Sigmoid colon (tissue), 7 donors: ENCODE measurements at places on chromosomes 2 and 18. TPM values are rescaled to one million over a fixed set of nuclear protein-coding genes. Genes with fewer than 3 reads are reported as not detected.

SPC25 gene
- total RNA-seq, result not detected

DNA sequence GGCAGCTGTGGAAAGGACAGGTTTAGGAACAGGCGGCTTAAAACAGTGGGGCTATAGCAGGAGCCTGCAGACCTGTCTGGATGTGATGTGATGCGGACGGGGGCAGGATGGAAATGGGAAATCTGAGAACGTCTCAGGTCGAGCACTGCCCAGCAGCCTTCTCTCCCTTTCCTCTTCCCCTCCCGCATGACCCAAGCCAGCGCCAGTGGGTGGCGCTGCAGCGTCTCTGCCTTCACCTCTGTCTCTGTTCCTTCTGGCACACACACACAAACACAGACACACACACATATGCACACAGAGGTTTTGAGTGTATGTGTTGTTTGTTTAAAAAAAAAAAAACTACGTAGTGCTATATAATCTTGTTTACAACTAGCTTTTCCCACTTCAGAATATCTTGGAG, 82.0 kb upstream of the SLC66A3 start:
- no peaks in the 10 kb centered on the region for H3K4me1 ChIP-seq
- no peak for DNase-seq
- H3K4me3 ChIP-seq, result no peak overlapping the region
- H3K27ac ChIP-seq, result no peak overlapping the region

CFAP65 gene
- total RNA-seq, result not detected

DNA sequence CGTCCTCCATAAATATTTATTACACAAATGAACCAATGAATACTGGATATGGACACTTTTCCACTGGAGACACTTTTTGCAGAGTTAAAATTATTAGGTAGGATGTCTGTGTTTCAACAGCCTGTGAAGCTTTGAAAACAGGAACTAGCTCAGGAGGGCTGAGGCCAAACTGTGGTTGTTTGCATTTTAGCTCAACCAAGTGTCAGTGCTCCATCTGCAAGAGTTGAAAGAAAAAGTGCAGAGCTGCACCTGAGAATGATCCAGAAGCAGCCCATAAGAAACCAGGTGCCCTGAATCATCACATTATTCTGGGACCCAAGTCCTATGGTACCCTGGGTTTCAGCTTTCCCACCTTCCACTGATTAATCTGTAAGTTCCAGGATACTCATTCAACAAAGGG, 180.4 kb downstream of the TRIB2 start:
- H3K4me3 ChIP-seq, result no peak overlapping the region
- H3K4me1 ChIP-seq, result peaks cover 16% of the 10 kb centered on the region
- no peak for DNase-seq

DNA sequence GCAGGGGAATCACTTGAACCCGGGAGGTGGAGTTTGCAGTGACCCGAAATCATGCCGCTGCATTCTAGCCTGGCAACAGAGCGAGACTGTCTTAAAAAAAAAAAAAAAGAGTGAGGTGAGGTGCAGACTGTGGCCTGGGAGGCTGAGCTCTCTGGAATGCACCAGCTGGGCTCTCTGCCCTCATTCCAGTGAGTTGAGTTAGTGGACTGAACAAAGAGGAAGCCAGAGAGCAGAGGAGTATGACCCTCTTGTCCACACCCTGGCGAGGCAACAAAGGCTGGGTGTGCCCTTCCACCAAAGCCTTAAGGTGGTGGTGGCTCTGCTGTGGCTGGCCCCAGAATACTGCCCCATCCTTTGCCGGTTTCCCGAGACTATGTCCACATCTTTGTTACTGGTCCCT, 71.3 kb upstream of the ACKR3 start:
- no peak overlapping the region for H3K4me3 ChIP-seq
- H3K27me3 ChIP-seq, result no peaks in the 10 kb centered on the region
- H3K36me3 ChIP-seq, result no peaks in the 10 kb centered on the region
- no peak overlapping the region for H3K27ac ChIP-seq
